Endodermal cell (in vitro differentiated cells): ENCODE measurements at places on chromosomes 11 and 22. TPM values are rescaled to one million over a fixed set of nuclear protein-coding genes. Genes with fewer than 3 reads are reported as not detected.

DNA sequence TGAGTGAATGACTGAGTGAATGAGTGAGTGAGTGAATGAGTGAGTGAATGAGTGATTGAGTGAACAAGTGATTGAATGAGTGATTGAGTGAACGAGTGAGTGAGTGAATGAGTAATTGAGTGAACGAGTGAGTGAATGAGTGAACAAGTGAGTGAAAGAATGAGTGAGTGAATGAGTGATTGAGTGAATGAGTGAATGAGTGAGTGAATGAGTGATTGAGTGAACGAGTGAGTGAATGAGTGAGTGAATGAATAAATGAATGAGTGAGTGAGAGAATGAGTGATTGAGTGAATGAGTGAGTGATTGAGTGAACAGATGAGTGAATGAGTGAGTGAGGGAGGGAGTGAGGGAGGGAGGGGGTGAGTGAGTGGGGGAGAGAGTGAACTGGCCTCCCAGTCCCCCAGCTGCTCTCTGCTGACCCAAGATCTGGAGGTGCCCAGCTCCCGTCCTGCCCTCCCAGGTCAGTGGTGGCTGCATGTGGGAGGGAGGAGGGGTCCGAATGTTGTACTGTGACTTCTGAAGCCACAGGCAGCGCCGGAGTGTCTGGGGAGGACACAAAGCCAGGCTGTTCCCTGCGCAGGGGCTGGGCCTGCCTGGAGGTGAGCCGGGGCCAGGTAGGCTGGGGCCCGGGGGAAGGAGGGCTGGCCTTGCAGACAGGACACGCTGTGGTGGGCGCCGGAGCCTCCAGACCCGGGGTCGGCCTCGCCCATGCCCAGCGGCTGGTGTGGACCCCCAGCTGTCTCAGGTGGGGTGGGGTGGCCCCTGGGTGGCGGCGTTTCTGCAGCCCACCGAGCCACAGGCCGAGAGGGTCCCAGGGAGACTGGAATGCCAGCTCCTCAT, 17.8 kb upstream of the PIM3 start:
- DNase-seq = no peak

DNA sequence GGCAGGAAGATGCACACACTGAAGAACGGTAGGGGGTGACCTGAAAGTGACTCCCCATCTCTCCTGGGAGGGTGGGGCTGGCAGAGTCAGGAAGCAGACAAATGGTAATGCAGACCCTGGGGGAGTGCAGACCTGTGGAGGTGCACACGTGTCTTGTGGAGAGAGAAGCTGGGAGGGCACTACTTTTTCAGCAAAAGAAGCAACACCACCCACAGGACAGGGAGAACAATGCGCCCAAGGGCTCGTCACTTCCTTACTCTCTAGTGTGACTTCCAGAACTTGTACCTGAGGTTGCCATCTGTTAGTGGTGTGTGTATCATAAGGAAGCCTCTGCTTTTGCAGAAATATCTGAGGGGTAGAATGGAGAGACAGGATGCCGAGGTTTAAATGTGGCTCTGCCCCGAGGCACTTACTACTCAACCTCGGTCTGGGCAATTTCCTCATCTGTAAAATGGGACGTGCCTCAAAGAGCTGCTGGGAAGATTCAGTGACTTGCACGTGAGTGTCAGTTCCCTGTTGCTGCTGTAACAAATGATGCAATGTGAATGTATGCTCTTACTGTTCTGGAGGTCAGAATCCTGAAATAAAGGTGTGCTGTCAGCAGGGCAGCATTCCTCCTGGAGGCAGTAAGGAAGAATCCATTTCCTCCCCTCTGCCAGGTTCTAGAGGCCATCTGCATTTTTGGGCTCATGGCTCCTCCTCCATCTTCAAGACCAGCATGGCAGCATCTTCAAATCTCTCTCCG, 323.4 kb downstream of the SHANK2 start:
- DNase-seq = peak; percentile 53

Gene MS4A14
- not detected in 2 replicates for total RNA-seq

Gene DDI1
- total RNA-seq = not detected in 2 replicates

Gene PCF11
- 50.1 and 52.7 TPM in 2 replicates for total RNA-seq
